CD8-positive, alpha-beta memory T cell (primary cell): ENCODE measurements at places on chromosomes 6 and 20. TPM values are rescaled to one million over a fixed set of nuclear protein-coding genes. Genes with fewer than 3 reads are reported as not detected.

- H3K4me3 ChIP-seq, result no peak overlapping the region
- H3K27ac ChIP-seq, result no peak overlapping the region
- peaks cover 26% of the 10 kb centered on the region for H3K4me1 ChIP-seq
- H3K36me3 ChIP-seq, result no peaks in the 10 kb centered on the region
Observed at GRCh38 chr6:170282512-170283158, 8.2 kb downstream of the DLL1 start.

GRCh38 chr6:109767961-109768360 is 76.9 kb downstream of the FIG4 start:
- no peak for DNase-seq
- H3K4me3 ChIP-seq, result no peak overlapping the region
- no peaks in the 10 kb centered on the region for H3K27me3 ChIP-seq
- H3K36me3 ChIP-seq, result no peaks in the 10 kb centered on the region

DNA sequence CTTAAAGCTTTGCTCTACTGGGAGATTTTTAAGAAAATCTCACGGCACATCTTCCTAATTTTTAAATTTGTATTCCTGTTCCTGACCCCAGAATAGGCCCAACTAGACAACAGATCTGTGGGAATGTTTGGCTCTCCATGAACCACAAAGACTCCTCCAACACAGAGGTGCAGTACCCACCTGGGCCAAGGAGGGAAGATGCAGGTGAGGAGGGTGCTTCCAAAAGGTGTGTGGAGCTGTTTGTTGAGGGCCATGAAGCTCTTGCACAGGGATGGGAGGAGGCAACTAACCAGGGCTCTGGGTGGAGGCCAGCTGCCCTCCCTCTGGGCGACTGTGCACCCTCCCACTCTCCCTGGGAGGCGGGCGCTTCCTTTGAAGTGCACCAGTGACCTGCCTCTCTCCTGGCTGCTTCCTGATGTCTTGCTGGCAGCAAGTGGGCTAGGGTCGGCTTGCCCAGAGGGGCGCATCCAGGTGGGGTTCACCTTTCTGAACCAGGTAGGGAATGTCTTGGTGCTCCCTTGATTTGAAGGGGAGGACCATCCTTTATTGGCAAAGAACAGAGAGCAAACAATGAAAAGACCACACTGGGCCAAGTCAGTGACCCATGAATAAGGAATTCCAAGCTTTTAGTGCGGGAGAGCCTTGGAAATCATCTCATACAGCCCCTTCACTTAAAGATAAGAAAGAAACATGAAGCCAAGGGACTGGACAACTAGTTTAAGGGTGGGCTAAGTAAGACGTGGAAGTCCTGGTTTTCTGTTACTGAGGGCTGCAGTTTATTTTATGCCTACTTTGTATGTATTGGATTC is 76.0 kb downstream of the ANKRD6 start:
- H3K36me3 ChIP-seq, result no peaks in the 10 kb centered on the region
- H3K4me3 ChIP-seq, result no peak overlapping the region
- no peaks in the 10 kb centered on the region for H3K4me1 ChIP-seq
- no peaks in the 10 kb centered on the region for H3K27me3 ChIP-seq

Gene AKAP7
- polyA plus RNA-seq, result 17.3 TPM
